NCI-H187 (cell line): ENCODE measurements at places on chromosomes 6 and 20.

GRCh38 chr6:31780507-31781243, 3.5 kb upstream of the VWA7 start:
- no peak for DNase-seq

DNA sequence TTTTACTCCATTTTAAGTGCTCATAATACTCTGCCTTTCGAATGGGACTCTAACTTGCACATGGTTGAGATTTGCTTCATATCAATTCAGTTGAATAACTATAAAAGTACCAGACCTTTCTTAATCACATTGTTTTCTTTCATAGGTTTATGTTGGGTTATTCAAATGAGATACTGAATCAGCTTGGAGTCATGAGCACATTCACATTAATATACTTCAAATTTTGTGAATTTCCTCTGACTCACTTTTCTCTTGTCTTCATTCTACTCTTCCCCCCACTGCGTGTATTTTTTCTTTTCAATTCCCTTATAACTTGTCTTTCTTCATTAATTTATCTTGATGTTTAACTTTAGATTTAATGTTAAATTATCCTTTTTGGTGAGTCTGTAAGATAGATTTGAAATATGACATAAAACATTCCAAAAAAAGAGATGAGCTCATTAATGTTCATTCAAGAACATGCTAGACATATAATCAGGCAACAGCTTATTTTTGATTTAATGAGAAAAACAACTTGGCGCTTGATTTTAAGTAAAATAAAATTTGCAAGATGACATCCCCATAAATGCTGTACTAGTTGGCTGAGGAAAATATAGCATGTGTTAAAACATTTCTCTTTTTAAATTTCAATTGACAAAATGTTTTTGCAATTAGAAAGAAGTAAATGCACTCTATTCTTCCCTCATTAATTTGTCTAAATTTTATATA, 736.0 kb downstream of the CD109 start:
- no peak for DNase-seq

DNA sequence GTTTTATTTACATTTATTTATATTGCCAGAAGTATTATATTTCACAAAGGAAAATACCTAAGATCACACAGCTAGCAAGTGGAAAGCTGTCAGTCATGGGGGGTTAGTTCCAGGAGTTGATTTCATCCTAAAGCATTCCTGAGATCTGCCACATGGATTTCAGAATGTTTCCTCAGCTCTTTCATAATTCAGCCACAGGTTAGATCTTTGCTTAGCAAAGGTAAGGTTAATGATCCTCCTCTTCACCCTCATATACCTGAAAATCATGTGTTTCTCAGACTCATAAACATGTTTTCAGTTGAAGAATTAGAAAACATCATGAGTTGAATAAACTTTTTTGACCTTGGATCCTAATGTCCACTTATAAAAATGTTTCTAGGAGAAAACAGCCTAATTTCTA, 215.4 kb downstream of the ARHGAP18 start:
- DNase-seq, result no peak

DNA sequence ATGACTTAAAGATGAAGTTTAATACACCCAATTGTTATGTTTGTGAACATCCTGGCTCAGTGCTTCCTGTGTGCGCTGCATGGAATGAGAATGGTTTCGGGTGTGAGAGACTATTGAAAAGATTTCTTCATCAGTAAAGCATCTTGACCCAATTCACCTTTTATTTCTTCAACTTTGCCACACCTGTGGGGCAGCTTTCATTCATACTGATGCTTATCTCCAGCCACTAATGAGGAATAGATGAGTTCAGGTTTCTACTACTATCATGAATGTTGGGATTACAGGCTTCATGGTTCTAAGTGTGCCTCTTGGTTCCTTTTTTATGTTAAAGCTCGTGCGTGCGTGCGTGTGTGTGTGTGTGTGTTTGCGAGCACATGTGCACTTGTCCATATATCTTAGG, 373.7 kb upstream of the SOX4 start:
- no peak for DNase-seq
